ENCODE measurements at places on chromosomes 12 and 14.

DNA sequence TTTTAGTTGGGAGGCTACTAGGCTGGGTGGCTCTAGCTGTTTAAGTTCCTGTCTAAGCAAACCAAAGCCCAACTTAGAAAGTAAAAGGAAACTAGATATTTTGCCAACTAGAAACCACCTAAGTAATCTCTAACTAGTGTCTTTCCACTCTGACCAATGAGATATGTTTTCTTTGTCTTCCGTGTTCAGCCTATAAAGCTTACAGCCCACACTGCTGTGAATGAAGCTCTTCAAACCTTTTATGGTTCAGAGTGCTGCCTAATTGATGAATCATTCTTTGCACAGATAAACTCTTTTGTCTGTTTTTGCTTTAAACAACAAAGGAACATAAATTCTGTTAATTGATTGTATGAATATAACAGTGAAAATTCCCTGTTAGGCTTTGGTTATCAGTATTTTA, 66.1 kb downstream of the FUT8 start:
- DNase-seq = peak; percentile 39

DNA sequence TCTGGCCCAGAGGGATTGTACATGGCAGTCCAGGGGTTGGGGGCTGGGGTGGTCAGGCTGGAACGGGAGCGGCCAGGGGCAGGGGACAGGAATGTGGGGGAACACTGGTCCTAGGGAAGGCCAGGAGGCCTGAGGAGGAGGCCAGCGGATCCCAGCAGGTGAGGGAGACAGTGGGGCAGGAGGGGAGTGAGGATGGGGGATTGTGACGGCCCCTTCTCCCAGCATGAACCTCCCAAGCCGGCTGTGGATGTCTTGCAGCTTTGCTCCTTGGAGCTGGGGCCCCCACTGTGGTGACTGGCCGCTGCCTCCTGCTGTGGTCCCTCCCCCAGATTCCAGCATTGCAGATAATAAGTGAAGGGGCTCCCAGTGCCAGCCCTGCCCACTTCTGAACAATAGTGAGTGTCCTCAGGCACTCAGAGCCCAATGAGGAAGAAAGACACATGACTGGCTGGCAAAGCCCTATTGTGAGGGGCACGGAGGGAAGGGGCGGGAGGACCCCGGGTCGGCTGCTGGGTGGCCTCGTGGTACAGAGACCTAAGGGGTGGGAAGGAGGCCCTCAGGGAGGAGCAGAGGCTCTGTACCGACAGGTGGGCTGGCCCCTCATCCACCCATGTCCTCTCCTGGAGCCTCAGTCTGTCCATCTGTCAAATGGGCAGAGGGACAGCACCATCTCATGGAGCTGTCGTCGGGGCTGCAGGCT, 215.0 kb downstream of the KIF26A start:
- DNase-seq = no peak

GRCh38 chr14:24063263-24063836, 8.0 kb upstream of the CPNE6 start:
- DNase-seq = no peak

GRCh38 chr12:110906083-110906482, 14.3 kb downstream of the MYL2 start:
- DNase-seq = peak; percentile 40

GRCh38 chr14:74133833-74134481, 49.2 kb downstream of the LIN52 start:
- DNase-seq = no peak

DNA sequence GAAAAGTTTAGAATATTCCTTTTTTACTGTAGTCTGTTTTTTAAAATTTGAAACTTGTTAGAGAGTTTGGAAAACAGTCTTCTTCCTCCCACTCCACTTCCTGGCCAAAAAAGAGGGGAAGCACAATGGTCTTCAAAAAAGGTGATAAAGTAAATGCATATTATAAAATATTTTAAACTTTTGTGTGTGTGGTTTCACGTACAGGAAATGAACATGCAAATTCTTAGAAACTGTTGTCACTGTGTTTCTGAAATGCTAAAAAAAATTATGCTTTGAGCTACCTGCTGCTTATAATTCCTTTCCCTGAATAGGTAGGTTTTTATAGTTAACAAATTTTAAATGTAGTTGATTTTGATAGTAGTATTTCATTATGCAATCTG, 2.9 kb downstream of the FGFR1OP2 start:
- no peak for DNase-seq

DNA sequence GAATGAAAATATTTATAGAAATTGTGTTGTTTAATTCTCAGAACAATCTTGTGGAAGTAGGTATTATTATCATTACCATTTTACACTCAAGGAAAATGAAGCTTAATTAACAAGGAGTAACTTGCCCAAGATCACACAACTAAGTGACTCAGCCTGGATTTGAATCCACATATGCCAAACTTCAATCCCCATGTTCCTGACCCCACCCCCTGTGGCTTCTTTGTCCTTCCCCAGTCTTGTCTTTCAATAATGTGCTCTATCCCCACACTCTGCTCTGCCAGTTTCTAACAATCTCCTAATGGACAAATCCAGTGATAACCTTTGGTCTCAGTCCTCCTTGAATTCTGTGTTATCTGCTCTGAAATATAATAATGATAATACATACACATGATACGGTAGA, 355.2 kb downstream of the BMP4 start:
- no peak for DNase-seq

DNA sequence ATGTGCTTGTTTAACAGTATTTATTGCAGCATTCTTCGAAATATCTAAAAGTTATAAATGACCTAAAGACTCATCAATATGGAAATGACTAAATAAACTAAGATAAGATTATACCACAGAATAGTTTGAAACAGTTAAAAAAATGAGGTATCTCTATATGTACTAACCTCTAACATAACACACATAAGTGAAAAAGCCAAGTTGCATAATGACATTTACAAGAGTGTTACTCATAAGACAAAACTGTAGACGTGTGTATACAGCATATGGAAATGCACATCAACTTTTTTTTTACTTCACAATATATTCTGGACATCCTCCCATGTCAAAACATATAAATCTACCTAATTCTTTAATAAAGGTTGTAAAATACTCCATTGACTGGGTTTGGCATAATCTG, 22.8 kb downstream of the CPM start:
- no peak for DNase-seq

- no peak for DNase-seq
Observed at GRCh38 chr14:94572637-94573303, 8.5 kb upstream of the SERPINA5 start.

DNA sequence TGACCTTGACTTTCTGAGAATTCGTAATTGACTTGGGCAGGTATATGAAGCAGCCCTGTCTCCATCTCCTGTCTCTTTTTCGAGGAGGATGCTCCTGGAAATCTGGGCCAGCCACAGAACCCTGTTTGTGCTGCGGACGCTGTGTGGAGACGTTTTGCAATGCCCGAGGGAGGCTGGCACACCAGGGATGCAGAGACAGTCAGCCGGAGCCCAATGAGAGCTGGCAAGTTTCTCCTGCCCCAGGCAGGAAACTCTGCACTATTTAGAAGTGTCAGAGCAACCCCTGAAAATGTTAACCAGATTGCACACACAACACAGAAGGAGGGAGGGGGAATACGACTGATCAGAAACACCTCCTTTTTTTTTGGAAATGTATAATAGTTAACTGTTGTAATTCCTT, 103.2 kb upstream of the DYRK2 start:
- DNase-seq = peak; percentile 71

DNA sequence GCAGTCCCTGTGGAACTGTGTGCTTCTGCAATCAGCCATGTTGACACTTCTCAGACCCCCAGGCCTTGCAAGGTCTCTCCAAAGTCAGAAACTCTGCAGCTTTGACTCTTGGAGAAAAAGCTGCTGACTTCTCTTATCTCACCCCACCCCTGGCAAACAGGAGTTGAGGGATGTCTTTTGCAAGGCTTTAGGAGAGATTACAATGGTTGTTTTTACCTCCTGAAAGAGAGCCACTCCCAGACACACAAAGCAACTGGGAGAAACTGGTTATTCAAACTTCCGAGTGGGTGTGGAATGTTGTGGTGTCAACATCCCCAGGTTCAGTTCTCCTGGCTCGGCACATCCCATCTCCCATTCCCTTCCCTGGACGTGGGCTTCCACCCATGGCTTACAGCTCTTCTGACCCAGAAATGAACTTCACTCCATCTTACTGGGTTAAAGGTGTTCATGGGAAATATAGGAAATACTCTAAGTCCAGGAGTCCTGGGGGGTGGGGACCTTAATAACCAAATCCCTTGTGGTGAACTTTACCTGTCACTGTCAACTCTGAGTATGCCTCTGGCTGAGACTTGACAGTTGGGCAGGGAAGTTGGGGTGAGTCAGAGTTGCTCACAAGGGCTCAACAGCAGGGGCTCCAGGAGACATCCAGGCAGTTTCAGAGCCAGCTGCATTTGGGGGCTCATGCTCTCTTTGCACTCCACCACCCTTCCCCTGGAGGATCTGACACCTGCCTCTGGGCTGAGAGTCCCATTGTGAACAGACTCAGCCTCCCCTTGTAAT, 41.9 kb downstream of the CCDC177 start:
- no peak for DNase-seq

- DNase-seq = peak; percentile 97
Observed at GRCh38 chr12:24378548-24379407, 429.3 kb upstream of the SOX5 start.

- DNase-seq = peak; percentile 70
Observed at GRCh38 chr14:25003537-25003936, 46.4 kb downstream of the STXBP6 start.

DNA sequence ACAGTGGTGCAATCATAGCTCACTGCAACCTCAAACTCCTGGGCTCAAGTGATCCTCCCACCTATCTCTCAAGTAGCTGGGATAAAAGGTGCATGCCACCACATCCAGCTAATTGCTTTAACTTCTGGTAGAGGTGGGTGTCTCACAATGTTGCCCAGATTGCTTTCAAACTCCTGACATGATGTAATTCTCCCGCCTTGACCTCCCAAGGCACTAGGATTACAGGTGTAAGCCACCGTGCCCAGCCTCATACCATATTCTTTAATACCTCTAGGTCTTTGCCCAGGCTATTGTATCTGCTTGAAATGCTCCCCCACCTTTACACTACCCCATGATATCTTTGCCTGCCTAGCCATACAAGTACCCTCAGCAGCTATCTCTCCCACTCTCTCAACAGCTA, 11.3 kb downstream of the R3HDM2 start:
- no peak for DNase-seq

DNA sequence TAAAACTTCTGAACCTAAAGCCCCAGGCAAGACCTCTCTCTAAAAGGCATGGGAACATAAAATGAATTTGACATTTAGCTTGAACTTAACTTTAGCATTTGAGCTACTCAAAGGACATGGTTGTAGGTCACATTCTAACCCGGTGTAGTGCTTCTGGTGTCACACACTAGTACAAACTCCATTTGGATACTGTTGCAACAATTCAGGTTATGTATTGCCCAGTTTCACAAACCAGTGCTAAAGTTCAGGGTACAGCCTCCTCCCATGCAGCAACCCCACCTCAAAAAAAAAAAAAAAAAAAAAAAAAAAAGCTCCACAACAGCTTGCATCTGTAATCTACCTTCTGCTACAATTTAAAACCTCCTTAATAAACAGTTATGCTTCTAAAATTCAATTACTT, 7.8 kb downstream of the PPTC7 start:
- no peak for DNase-seq

- no peak for DNase-seq
Observed at GRCh38 chr12:4312251-4312650, 8.8 kb upstream of the TIGAR start.

- peak; percentile 38 for DNase-seq
Observed at GRCh38 chr12:66132408-66132807, 1.9 kb upstream of the LLPH start.

DNA sequence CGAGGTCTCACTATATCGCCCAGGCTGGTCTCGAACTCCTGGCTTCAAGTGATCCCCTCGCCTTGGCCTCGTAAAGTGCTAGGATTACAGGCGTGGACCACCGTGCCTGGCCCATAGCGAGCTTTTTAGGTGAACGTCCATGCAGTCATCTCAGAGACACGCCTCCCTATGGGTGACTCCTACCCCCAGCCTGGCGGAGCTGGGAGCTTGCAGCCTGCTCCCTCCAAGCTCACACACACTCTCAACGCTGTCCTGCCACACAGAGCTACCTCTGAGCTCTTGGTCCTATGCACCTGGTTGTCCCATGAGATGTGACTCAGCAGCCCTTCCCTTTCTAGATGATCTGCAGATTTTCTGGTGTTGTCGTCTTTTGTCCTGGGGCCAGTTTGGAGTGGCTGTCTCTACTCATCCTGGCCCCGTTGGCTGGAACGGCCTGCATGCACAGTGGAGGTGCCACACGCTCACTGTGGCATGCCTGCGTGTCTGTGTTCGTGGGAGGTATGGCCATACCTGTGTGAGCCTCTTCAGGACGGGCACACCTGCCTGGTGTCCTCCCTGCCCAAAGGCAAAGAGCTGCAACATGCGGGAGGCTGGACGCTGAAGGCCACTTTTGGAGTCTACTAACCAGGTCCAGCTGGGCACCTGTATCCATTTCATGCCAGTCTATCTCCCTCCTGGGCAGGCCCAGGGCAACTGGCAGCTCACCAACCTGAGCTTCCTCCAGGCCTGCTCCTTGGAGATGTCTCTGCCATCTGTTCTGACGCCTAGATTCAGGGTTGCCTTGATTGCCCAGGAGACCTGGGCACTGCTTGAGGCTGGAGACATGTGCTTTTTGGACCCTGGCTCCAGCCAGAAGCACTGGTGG, 18.1 kb downstream of the CABP1 start:
- DNase-seq = no peak

DNA sequence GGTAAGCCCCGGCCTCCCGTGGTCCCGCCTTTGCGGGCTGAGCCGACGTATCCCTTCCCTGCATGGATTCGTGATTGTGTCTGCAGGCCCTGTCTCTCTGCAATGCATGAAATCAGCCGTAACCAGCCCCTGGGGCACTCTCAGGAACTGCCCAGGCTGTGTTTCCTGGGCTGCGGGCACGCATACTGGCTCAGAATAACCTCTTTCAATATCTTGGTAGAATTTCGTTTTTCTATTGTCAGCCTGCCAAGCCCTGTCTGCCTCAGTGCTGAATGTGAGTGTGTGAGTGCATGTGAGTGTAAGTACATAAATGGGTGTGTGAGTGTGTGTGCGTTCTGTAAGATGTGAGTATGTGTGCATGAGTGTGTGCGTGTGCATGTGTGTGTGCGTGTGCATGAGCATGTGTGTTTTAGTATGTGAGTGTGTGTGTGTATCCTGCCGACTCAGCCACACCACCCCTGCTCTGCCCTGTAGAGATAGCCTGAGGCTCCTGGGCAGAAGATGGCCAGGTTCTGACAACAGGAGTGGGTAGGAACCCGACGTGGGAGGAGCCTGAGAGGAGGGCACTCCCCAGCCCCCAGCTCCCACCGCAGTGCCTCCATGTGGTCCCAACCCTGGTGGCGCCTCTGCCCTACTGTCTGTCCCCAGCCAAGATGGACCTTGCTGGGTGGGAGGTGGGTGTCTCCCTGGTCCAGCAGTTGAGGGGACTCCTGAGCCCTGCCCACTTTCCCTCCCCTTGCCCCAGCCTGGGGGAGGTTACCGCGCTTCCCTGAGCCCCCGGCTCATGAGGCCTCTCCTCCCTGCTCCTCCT, 268.8 kb downstream of the ADGRD1 start:
- DNase-seq = peak; percentile 71

GRCh38 chr12:96578526-96579125, 89.2 kb downstream of the CFAP54 start:
- peak; percentile 75 for DNase-seq

All from A673 (cell line).